Activated naive CD8-positive, alpha-beta T cell treated with anti-CD3 and anti-CD28 coated beads, Interleukin-2, amount 10 ng/mL, durations not matched to agents 7 days and 5 days (primary cell): ENCODE measurements at places on chromosomes 6 and 20. TPM values are rescaled to one million over a fixed set of nuclear protein-coding genes. Genes with fewer than 3 reads are reported as not detected.
A peak's percentile ranks its signal among the peaks of the same experiment; 100 is the strongest.

- no peak for DNase-seq
Measured at GRCh38 chr20:63693083-63693732, 3.2 kb upstream of the TNFRSF6B start.

GRCh38 chr6:156597095-156597494, 180.1 kb upstream of the ARID1B start:
- no peak for DNase-seq

GRCh38 chr6:163449076-163449475, 34.6 kb downstream of the QKI start:
- no peak for DNase-seq

DNA sequence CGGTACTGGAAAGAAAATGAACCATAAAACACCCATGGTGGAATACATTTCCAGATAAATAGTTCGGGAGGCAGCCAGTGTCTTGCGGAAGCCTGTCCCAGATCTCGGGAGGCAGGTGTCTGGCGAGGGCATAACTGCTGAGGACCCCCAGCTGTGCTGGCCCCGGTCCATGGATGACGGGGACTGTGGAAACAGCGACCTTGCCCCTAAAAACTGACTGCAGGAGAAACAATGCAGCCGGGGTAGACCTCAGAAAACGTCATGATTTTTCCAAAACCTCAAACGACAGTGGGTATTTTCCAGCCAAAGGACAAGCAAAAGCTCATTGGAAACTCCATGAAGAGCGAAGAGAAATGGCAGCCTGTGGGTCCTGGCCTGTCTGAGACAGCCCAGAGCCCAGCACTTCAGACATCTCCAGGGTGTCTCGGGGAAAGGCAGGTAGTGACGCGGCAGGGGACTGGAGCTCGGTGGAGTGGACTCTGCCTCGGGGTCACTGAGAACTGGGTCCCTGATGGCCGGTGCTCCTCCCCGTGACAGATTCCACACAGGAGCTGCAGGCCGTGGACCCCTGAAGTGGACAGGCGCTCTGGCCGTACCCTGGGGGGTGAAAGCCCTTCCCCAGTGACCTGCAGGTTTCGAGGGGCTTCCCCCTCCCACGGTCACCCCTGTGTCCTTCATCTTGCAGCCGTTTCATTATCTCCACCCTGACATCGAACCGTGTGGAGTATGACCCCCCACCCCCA, 188.6 kb downstream of the SYNDIG1 start:
- no peak for DNase-seq

- DNase-seq = no peak
Measured at GRCh38 chr6:73062837-73063236, 162.5 kb downstream of the KHDC1L start.

GRCh38 chr20:51492167-51493092, 50.1 kb downstream of the NFATC2 start:
- no peak for DNase-seq

DNA sequence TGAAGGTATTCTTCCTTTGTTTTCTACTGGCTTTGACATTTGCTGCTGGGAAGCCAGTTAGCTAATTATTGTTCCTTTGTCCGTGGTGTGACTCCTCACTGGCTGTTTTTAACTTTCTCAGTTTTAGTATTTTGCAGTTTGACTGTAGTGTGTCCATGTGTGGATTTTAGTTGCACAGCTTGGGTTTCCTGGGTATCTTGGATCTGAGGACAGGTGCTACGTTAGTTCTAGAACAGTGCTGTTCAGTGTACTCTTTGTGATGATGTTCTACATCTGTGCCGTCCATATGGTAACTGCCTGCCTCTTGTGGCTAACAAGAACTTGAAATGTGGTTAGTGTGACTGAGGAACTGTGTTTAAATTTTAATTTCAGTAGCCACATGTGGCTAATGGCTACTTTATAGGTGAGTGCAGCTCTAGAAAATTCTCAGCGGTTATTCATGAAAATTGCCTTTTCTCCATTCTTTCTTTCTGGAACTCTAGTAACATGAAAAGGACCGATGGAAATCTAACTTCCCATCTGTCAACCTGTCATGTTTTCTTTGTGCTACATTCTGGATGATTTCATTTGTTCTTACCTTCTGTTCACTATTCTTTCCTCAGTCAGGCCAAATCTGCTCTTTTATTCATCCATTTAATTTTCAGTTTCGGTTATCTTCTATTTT, 7.4 kb downstream of the SNX9 start:
- DNase-seq = no peak

DNA sequence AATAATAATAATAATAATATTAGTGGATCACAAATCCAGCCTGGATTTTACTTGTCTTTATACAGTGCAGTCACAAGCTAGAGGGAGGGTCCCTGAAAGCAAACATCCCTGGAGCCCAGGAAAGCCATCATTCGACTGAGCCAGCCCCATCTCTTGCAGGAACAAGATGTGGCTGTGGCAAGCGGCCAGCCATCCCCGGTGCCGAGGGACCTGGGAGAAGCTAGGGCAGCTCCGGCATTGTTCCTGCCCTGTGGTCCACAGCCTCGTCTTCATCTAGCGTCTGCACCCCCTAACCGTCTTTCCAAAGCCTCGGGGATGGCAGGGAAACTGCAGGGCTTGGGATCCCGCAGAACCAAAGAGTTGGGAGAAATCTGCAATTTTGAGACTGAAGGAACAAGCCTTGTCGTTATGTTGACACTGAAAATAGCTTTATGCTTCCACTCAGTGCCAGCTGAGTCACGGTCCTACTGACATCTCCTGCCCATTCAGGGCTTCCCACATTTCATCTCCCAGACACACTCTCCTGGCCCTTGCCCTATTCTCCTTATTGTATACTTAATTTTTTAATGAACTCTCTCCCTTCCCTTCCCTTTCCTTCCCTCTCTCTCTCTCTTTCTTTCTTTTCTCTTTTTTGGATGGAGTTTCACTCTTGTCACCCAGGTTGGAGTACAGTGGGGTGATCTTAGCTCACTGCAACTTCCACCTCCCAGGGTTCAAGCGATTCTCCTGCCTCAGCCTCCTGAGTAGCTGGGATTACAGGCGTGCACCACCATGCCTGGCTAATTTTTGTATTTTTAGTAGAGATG, 62.5 kb upstream of the ZNFX1 start:
- no peak for DNase-seq

- DNase-seq = no peak
Measured at GRCh38 chr6:107871976-107872375, 47.9 kb upstream of the SCML4 start.

- DNase-seq = no peak
Measured at GRCh38 chr20:61965606-61966491, 99.8 kb downstream of the TAF4 start.

DNA sequence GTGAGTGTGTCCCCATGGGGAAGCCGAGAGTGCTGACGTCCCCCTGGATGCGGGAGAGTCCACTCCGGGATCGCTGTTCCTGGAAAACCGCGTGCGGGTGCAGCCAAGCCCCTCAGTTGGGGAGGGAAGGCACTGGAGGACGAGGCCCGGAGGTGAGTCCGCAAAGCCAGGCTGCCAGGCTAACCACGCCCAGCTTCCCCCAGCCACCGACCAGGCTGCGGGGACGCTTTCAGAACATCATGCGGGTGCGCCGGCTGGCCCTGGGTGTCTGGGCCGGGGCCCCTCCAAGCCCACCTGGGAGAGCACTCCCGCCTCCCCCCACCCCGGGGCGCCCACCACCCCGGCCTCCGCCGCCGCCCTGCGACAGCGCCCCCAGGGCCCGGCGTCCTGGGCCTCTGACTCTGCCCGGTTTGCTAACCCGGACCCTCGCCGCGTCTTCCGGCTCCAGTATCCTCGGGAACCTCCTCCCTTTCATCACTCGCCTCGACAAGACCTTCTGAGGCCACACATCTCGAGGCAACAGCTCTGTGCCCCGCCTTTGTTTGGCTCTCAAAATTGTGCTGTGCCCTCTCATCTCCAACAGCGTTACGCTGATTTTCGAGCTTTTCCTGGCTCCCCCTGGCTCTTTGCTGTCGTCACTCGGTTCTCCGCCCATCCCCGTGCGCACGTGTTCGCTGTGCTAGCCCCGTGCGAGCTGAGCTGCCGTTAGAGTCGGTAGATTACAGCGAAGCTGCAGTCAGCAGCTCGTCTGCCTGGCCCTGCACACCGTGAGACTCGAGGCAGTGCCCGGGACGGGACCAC, 47.1 kb upstream of the ENTPD6 start:
- peak; percentile 55 for DNase-seq

DNA sequence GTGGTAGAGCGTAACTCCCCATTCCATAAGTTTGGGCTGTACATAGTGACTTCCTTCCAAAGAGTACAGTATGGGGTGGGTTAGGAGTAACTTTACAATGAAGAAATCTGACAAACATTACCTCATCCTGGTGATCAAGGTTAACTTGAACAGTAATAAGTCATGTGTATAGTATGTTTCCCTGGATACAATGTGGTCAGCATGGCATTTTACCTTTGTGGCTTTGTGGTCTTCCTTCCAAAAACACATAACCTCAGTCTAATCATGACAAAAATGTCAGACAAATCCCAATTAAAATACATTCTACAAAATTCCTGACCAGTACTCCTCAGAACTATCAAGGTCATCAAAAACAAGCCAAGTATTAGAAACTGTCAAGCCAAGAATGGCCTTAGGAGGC, 225.1 kb downstream of the UBE3D start:
- no peak for DNase-seq

DNA sequence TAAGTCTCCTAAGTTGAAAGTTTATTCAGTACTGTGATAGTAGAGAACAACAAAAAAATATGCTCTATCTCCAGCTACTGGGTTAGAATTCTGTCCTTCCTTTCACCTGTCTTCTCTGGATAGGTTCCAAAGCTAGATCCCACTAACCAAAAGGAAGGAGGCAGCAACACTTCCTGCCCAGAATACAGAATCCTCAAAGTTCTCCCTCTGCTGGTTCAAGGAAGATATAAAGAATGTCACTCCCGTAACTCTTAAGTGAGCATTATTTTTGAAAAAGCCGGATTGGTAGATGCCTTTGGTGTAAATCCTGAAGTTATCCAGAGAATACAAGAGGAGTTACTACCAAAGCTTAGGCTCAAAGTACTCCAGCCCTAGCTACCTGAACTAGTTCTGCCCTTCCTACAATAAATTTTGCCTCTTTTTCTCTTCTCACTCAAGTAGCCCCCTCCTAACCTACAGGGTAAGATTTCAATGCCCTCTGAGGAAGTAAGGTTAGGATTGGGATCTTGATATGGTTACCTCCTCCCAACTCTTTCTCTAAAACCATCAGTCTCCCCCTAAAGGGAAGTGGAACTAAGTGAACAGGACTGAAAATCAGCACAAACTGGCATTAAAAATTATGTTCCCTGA, 26.0 kb upstream of the CRIP3 start:
- no peak for DNase-seq

- DNase-seq = no peak
Measured at GRCh38 chr6:166026586-166027126, 141.0 kb downstream of the TBXT start.

DNA sequence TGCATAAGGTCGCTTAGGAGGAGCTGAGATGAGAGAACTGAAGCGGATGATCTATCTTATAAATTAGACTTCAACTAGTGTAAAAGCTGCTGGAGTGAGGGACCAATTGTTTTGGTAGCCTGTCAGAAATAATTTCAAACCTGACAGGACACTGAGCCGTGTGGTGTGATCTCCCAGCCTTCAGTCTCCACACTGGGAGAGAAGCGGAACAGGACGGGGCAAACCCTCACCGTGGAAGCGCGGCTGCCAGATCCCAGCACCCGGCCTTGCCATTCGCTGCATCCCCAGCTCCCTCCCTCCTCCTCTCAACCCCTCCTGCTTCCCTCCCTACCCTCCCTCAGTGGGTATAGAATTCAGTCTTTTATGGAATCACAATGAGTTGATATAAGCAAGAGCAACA, 900.1 kb upstream of the SLC35B3 start:
- DNase-seq = no peak

- no peak for DNase-seq
Measured at GRCh38 chr6:24052590-24052961, 73.4 kb upstream of the NRSN1 start.

- no peak for DNase-seq
Measured at GRCh38 chr6:136582711-136583471, 32.7 kb upstream of the MAP7 start.

DNA sequence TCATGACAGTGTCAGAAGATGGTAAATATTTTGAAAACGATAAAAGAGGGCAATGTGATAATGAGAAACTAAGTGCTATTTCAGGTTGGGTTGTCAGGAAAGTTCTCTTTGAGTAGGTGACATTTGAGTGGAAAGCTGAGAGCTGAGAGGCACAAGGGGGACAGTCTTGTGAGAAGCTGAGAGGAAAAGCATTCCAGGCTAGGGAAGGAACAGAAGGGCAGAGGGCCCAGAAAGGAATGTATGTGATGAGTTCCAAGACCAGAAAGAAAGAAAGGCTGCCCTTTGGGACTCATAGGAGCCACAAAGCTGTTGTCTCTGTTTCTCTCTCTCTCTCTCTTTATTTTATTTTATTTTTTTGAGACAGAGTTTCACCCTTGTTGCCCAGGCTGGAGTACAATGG, 7.6 kb upstream of the RNF182 start:
- DNase-seq = no peak

GRCh38 chr6:153849072-153849779, 189.8 kb upstream of the OPRM1 start:
- no peak for DNase-seq

- DNase-seq = no peak
Measured at GRCh38 chr6:133966654-133967329, 13.8 kb downstream of the TBPL1 start.

GRCh38 chr20:44475694-44476560, at the start of gene TTPAL:
TSS of gene TTPAL (plus strand) at chr20:44475874. CDS start at chr20:44480000, 4,126 bp downstream.
- DNase-seq = peak; percentile 93

DNA sequence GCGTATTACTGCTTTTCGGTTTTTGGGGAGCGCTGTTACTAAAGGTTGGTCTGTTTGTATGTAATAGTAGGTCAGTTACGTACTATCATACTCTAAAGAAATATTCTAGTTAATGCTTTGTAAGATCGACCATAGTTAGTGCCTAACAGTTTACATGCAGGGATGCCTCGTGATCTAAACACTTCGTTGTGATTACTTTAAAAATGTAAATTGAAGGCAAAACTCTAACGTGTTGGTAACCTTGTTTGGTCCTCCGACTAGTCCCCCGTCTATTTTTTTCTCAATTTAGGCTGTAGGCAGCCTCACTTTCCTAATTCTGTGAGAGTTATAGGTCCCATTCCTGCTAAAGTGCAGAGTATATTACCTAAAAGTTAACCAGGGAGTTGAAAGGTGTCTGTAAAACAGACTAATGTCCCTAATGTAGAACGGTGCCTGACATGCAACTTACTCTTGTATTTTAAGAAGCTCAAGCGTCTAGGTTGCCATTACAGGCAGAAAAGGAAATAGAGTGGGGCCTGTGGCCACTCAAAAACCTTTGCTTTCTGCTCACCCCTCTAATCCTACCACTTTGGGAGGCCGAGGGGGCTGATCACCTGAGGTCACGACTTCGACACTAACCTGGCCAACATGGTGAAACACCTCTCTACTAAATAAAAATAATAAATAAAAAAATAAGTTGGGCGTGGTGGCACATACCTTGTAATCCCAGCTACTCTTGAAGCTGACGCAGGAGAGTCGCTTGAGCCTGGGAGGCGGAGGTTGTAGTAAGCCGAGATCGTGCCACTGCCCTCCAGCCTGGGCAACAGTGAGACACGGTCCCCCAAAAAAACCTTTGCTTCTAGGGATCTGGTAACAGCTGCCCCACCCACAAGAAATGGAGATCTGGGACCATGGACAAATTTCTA, 37.8 kb downstream of the HFE start:
- peak; percentile 56 for DNase-seq

MYB gene
- 8.4 TPM for total RNA-seq

SLC17A2 gene
- not detected for total RNA-seq

HLA-DPA1 gene
- 39.8 TPM for total RNA-seq

C20orf204 gene
- 9.7 TPM for total RNA-seq

GABBR1 gene
- 20.7 TPM for total RNA-seq

F13A1 gene
- total RNA-seq = 0.34 TPM

SGK2 gene
- 0.53 TPM for total RNA-seq

CD83 gene
- 11.5 TPM for total RNA-seq

NFS1 gene
- 33.8 TPM for total RNA-seq

AVP gene
- total RNA-seq = not detected

SCUBE3 gene
- 0.22 TPM for total RNA-seq

BPI gene
- not detected for total RNA-seq
